ENCODE measurements at places on chromosomes 2 and 18.

DNA sequence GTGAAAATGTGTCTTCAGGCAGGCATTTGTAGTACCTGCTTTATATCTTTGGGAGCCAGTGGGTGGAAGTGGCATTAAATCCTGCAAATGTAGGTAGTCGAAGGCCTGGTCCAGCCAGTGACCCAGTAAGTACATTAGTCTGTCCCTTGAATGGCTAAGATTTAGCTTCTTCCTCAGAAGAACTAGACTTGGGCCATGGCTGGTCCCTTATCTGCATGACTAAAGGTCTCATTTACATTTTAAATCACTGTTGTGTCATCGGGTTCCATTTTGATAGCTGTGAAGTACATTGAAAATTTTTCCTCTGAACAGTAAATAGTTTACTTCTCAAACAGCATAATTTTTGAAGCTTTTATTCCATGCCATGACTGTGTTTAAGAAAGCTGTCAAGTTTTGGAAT lies 438.4 kb upstream of the KLHL29 start:
- no peak overlapping the region for H3K27ac ChIP-seq
- H3K27me3 ChIP-seq, result no peaks in the 10 kb centered on the region
- H3K4me3 ChIP-seq, result no peak overlapping the region
- no peaks in the 10 kb centered on the region for H3K36me3 ChIP-seq

- no peaks in the 10 kb centered on the region for H3K27me3 ChIP-seq
- DNase-seq, result no peak
- H3K4me3 ChIP-seq, result no peak overlapping the region
- H3K36me3 ChIP-seq, result no peaks in the 10 kb centered on the region
- H3K27ac ChIP-seq, result no peak overlapping the region
Observed at GRCh38 chr2:9760069-9760901, 83.0 kb upstream of the TAF1B start.

GRCh38 chr18:33051407-33051806 lies 278.6 kb upstream of the KLHL14 start:
- H3K4me1 ChIP-seq, result no peaks in the 10 kb centered on the region
- H3K27ac ChIP-seq, result no peak overlapping the region
- DNase-seq, result no peak

- H3K27ac ChIP-seq, result no peak overlapping the region
- H3K4me3 ChIP-seq, result no peak overlapping the region
- no peaks in the 10 kb centered on the region for H3K27me3 ChIP-seq
- H3K4me1 ChIP-seq, result no peaks in the 10 kb centered on the region
- H3K36me3 ChIP-seq, result no peaks in the 10 kb centered on the region
Observed at GRCh38 chr18:60358516-60358915, 14.1 kb downstream of the MC4R start.
